ENCODE measurements at places on chromosomes 2 and 18. TPM values are rescaled to one million over a fixed set of nuclear protein-coding genes. Genes with fewer than 3 reads are reported as not detected.

Gene MATN3
- total RNA-seq: 3.5 TPM

DNA sequence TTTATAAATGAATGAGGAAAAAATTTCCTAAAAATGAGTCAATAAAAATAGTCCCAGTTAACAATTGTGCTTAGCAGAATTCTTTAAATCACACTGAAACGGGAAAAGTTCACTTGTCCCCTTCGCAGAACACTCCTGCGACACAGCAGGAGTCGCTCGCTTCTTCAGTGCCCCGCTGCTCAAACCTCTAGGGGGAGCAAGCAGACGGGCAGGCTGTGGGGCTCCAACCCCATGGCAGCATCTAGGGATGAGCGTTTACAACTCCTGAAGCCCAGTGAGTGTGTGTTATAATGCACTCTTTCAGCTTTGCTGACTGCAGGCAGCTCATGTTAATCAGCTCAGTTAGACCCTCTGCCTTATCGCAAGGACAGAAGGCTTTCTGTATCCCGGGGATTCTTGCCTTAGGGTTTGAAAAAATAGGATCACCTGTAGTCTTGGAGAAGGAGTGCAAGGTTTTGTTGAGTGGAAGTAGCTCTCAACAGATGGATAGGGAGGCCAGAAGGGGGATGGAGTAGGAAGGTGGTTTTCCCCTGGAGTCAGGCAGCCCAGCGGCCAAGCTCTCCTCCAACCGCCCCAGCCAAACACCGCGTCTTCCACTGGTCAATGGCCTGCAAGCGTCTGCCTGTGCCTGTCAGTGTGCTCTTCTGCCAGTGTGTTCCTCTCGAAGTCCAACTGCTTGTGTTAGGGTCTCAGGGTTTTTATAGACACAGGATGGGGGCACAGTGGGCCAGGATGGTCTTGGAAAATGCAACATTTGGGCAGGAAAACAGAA lies 1977.7 kb upstream of the LRRTM1 start:
- no peak overlapping the region for H3K4me3 ChIP-seq
- H3K27me3 ChIP-seq: no peaks in the 10 kb centered on the region
- no peak for DNase-seq
- no peaks in the 10 kb centered on the region for H3K36me3 ChIP-seq
- H3K27ac ChIP-seq: no peak overlapping the region
- no peaks in the 10 kb centered on the region for H3K4me1 ChIP-seq

Gene SLC38A11
- total RNA-seq: 0.46 TPM

DNA sequence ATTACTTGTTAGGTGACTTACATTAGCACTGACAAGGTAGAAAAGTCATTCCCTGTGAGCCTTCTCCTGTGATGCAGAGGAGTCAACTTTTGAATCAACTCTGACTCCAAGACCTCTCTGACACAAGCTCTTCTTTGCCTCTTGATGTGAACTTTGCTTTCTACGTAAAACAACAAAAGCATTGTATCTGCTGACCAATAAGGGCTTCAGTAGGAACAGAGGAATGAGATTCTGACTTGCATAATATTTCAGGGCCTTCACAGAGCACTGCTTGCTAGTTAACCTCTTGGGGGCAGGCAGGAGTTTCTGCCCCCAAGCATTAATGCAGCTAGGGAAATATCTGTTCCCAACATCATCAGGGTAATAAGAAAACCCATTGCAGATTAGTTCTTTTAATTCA lies 791.5 kb downstream of the BCL11A start:
- H3K4me3 ChIP-seq: no peak overlapping the region
- no peaks in the 10 kb centered on the region for H3K36me3 ChIP-seq
- H3K27me3 ChIP-seq: no peaks in the 10 kb centered on the region
- no peak overlapping the region for H3K27ac ChIP-seq

Gene DNER
- total RNA-seq: 0.31 TPM

- H3K27ac ChIP-seq: no peak overlapping the region
- no peaks in the 10 kb centered on the region for H3K36me3 ChIP-seq
- H3K4me1 ChIP-seq: no peaks in the 10 kb centered on the region
- H3K4me3 ChIP-seq: no peak overlapping the region
These were observed 220.2 kb upstream of the SMAD7 start for GRCh38 chr18:49170925-49171505.

Gene TMEM169
- total RNA-seq: 0.74 TPM

- DNase-seq: no peak
- H3K36me3 ChIP-seq: no peaks in the 10 kb centered on the region
- H3K27me3 ChIP-seq: no peaks in the 10 kb centered on the region
- no peaks in the 10 kb centered on the region for H3K4me1 ChIP-seq
- H3K4me3 ChIP-seq: no peak overlapping the region
- H3K27ac ChIP-seq: no peak overlapping the region
These were observed 303.6 kb downstream of the CELF4 start for GRCh38 chr18:37261988-37262387.

DNA sequence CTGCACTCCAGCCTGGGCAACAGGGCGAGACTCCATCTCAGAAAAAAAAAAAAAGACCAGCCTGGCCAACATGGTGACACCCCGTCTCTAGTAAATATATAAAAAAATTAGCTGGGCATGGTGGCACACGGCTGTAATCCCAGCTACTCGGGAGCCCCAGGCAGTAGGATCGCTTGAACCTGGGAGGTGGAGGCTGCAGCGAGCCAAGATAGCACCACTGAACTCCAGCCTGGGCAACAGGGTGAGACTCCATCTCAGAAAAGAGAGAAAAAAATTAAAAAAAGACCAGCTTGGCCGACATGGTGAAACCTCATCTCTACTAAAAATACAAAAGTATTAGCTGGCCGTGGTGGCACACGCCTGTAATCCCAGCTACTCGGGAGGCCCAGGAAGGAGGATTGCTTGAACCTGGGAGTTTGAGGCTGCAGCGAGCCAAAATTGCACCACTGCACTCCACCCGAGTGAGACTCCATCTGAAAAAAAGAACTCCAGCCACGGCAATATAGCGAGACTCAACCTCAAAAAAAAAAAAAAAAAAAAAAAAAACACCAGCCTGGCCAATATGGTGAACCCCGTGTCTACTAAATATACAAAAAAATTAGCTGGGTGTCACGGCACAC lies 346.1 kb upstream of the PLGLB2 start:
- no peak for DNase-seq
- no peaks in the 10 kb centered on the region for H3K36me3 ChIP-seq
- no peaks in the 10 kb centered on the region for H3K4me1 ChIP-seq
- H3K27ac ChIP-seq: no peak overlapping the region

GRCh38 chr2:172046866-172047565 lies 38.3 kb upstream of the DLX1 start:
- H3K4me1 ChIP-seq: peaks cover 3% of the 10 kb centered on the region
- H3K36me3 ChIP-seq: no peaks in the 10 kb centered on the region
- no peak overlapping the region for H3K4me3 ChIP-seq
- DNase-seq: no peak

Gene RBMS1
- total RNA-seq: 67.0 TPM

DNA sequence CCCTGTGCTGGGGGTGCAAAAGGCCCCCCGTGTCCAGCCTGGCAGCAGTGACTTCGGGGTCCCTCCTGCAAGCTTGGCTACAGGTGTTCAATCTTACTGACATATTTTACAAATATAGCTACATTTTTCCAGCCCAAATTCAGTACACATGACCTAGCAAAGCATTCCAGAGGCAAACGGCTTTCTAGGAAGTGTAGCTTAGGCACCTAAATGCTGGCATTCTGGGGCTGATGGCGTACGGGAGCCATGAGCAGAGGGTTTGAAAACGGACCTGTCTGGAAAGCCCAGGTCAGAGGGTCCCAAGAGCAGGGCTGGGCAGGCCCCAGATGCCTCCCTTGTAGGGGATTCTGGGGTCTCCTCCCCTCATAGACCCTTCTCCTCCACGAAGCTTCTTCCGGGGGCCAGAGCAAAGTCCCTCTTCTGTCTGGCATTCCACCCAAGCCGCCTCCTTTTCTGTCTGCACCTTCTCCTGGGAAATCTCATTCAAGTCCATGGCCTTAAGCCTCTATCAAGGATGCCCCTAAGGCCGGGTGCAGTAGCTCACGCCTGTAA lies 63.3 kb upstream of the ASAP2 start:
- H3K4me3 ChIP-seq: peak overlapping the region; percentile 29
- H3K4me1 ChIP-seq: peaks cover 31% of the 10 kb centered on the region
- H3K36me3 ChIP-seq: no peaks in the 10 kb centered on the region
- H3K27me3 ChIP-seq: no peaks in the 10 kb centered on the region
- peak overlapping the region; percentile 94 for H3K27ac ChIP-seq

- H3K27ac ChIP-seq: no peak overlapping the region
- H3K36me3 ChIP-seq: no peaks in the 10 kb centered on the region
- no peak for DNase-seq
- no peak overlapping the region for H3K4me3 ChIP-seq
- no peaks in the 10 kb centered on the region for H3K4me1 ChIP-seq
These were observed 35.2 kb upstream of the CNGA3 start for GRCh38 chr2:98311090-98311489.

DNA sequence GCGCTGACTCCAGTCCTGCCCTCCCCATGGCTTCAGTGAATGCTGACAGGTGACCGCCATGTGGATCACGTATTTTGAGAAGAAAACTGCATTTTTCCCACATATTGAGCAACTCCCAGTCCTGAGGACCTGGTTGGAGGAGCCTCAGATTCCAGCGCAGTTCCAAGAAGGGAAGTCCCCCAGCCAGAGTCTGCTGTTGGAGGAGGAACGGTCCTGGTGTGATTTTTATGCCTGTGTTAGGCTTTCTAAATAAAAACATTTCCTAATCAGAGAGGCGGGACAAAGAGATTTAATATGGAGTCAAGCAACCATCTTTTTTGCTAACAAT lies 32.3 kb upstream of the COL6A3 start:
- H3K27me3 ChIP-seq: no peaks in the 10 kb centered on the region
- no peak overlapping the region for H3K4me3 ChIP-seq
- H3K27ac ChIP-seq: no peak overlapping the region
- DNase-seq: no peak
- no peaks in the 10 kb centered on the region for H3K4me1 ChIP-seq

DNA sequence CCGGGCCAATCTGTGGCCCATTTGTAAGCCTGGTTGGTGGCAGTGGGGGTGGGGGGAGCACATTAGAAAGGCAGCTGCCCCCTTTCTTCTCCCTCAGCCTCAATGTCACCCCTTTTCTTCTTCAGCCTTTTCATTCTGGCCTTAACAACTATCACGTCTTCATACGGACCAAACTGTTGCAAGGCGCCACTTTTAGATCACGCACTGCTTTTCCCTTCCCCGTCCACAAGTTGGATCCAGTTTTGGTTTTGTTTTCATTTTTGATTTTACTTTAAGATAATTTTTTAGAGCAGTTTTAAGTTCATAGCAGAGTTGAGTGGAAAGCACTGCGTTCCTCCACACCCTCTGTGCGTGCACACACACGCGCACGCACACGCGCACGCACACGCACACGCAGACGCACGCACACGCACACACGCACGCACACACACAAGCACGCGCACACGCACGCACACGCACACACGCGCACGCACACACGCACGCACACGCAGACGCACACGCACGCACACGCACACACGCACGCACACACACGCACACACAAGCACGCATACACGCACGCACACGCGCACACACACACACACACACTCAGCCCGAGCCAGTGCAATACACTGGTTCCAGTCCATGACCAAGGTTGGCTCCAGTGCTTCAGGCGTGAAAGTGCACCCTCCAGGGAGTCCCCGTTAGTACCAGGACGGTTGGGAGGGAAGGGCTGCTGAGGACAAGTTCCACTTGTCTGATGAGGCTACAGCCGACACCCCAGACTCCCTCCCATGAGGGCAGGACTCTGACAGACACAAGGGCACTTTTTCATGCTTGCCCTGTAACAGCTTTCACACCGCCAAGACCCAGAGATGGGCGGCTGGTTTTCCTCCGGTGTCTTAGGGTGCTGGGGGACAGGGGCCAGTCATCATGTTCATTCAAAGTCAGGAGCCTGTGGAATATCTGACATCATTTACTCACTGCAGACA lies 22.4 kb downstream of the FBLN7 start:
- no peaks in the 10 kb centered on the region for H3K4me1 ChIP-seq
- H3K4me3 ChIP-seq: no peak overlapping the region
- H3K36me3 ChIP-seq: no peaks in the 10 kb centered on the region
- DNase-seq: no peak
- H3K27ac ChIP-seq: no peak overlapping the region

- no peak overlapping the region for H3K27ac ChIP-seq
- H3K36me3 ChIP-seq: no peaks in the 10 kb centered on the region
- no peak for DNase-seq
- H3K4me1 ChIP-seq: no peaks in the 10 kb centered on the region
These were observed 47.0 kb upstream of the TTC39C start for GRCh38 chr18:23967321-23968089.

Gene C2orf66
- total RNA-seq: 0.33 TPM

Gene KDSR
- total RNA-seq: 29.8 TPM

GRCh38 chr18:54830866-54831265 lies 2.6 kb downstream of the RAB27B start:
- H3K27ac ChIP-seq: no peak overlapping the region
- H3K36me3 ChIP-seq: no peaks in the 10 kb centered on the region
- no peak for DNase-seq

GRCh38 chr18:245282-245847 lies 22.5 kb downstream of the THOC1 start:
- no peak overlapping the region for H3K4me3 ChIP-seq
- peaks cover 26% of the 10 kb centered on the region for H3K36me3 ChIP-seq
- DNase-seq: no peak
- H3K27me3 ChIP-seq: no peaks in the 10 kb centered on the region
- no peak overlapping the region for H3K27ac ChIP-seq
- H3K4me1 ChIP-seq: no peaks in the 10 kb centered on the region

- H3K27me3 ChIP-seq: no peaks in the 10 kb centered on the region
- H3K36me3 ChIP-seq: no peaks in the 10 kb centered on the region
- H3K27ac ChIP-seq: peak overlapping the region; percentile 42
- peak overlapping the region; percentile 58 for H3K4me3 ChIP-seq
These were observed 412 bp upstream of the NCK2 start for GRCh38 chr2:105744091-105744908.

Gene RAMP1
- 17.6 TPM for total RNA-seq

GRCh38 chr18:9869715-9870430 lies 15.9 kb upstream of the TXNDC2 start:
- peak overlapping the region; percentile 20 for H3K4me3 ChIP-seq
- H3K36me3 ChIP-seq: no peaks in the 10 kb centered on the region
- H3K27me3 ChIP-seq: no peaks in the 10 kb centered on the region
- H3K27ac ChIP-seq: peak overlapping the region; percentile 81
- peak; percentile 7 for DNase-seq

Gene PAIP2B
- 1.4 TPM for total RNA-seq

DNA sequence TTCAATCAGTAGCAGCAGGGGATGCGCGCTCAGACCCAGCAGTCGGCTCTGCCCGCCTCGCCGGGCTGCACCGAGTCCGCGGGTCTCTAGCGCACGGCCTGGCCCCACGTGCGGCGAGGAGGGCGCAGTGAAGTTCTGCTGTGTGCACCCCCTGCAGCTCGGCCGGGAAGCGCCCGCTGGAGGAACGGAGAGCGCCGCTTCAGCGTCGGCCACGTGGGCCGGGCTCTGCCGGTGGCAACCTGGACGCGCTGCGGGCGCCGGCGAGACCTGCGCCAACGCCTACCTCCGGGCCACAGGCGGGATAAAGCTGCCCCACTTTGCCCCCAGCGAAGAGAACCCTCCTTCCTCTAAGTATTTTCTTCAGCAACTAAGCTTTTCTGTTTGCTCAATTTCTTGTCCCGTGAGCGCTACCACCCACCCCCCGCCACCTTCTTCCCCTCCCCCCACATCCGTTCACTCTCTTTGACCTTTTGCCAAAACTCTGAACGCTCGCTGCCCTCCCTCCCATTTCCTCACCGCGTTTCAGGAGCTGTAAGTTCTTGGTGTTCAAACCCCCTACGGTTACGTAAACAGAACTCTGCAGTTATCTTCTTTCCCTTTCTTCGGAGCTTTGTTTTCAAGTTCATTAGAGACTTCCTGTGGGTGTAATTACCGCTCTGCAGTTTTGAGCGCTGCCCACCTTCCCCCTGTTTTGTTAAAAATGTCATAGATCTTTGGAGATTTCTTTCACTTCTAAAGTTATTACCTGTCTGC lies 42.6 kb upstream of the EDAR start:
- H3K27ac ChIP-seq: no peak overlapping the region
- H3K4me1 ChIP-seq: no peaks in the 10 kb centered on the region
- peak overlapping the region; percentile 40 for H3K4me3 ChIP-seq
